SHP77 (cell line): ENCODE measurements at places on chromosomes 2 and 18.

DNA sequence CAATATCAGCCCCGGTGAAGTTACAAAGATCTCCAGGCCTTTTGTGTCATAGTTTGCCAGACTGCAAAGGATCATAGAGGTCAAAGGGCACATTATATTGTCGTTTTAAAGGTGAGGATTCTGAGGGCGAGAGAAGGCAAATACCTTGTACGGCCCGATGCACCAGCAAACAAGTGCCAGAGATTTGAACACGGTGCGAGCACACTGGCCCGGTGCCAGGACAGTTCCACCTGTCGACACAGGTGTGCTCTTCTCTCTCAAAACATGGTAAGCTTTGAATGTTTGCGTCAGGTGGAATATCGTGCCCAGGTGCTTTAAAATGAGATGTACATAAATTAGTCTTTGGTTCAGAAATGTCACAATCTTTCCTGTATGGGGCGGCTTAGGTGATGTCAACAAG lies 776.1 kb upstream of the ID2 start:
- peak; percentile 49 for DNase-seq

DNA sequence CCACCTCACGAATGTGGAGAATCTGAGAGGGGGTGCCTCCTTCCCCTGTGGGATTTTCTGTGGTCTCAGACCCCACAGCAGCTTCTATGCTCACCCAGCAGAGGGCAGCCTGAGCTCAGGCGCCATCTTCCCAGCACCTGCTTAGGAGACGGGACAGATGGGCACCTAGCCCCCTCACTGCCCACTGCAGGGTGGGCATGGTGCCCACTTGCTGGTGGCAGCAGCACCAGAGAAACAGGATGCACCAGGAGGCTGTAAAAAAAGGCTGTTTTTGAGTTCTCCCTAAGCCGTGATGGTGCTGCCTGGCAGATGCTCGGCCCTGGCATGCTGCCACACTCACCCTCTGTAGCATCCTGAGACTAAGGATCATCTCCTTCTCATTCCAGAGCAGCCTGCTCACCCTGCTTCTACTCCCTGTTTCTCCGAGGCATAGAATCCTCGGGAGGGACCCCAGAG lies 19.1 kb upstream of the SLC20A1 start:
- DNase-seq = peak; percentile 55

- DNase-seq = no peak
Observed at GRCh38 chr2:98145070-98145469, 58.1 kb downstream of the VWA3B start.

GRCh38 chr2:240946654-240947053 lies 40.5 kb downstream of the CROCC2 start:
- DNase-seq = no peak

GRCh38 chr2:26598336-26598995 lies 42.7 kb downstream of the CIB4 start:
- DNase-seq = no peak

DNA sequence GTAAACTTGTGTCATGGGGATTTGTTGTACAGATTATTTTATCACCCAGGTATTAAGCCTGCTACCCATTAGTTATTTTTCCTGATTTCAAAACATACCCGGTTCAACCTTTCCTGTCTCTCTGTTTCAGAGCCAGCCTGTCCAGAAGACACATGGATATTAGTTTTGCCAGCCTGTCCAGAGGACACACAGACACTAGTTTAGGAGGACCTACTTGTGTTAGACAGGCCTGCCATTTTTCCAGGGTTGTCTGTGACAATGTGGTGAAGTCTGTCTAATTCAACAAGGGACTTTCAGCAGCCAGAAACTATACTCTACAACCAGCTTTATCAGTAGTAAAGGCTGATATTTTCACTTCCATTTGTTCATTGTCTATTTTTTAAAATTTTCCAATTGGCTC lies 56.1 kb upstream of the DCC start:
- DNase-seq = no peak

DNA sequence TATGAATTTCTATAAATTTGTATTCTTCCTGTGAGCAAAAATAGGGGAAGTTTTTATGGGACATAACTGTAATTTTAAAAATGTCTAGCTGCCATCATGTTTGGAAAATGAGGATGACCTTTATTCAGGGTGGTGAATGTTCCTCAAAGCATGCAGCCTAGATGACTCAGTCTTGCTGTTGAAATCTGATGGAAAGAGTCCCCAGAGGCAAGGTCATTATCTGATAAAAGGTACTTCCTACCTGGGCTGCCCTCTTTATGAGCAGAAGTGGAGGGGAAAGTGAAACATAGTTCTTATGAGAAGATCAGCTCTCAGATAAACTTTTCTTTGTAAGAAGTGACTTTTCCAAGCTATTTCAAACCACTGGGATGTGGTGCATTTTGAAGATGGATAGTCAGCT lies 1144.7 kb upstream of the PIK3C3 start:
- DNase-seq = no peak

DNA sequence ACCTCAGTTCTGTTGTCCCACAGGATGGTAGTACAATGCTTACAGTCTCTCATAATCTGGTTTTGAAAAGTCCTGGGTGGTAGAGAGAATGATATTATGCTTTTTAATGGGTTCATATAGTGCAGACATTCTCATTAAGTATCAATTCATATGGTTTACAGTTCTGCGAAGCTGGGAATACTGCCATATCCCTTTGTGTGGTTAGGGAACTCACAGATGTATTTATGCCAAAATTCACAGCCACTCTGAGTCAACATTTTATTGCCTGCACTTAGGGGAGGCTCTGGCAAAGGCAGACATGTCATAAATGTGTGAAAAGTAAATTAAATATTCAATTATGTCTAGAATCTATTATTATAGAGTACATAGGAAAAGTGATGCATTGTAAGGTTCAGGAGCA lies 808.2 kb downstream of the SUCLG1 start:
- no peak for DNase-seq

- no peak for DNase-seq
Observed at GRCh38 chr18:63085611-63086010, 234.0 kb downstream of the BCL2 start.

DNA sequence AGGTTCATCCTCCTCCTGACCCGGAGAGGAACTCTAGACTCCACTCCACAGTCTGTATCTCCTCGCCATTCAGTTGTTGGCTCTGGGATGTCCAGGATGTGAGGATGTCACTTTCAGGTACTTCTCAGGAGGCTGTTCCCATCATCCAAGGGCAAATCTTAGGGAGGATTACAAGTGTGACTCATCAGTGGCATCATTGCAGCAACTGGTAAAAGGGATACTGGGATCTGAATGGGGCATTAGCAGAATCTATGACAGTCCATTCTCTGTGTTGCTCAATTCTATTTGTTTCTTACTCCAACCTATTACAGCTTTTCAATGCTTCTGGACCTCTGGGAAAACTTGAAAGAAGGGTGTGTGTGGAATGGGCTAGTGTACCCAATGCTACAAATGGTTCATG lies 81.5 kb upstream of the FN1 start:
- DNase-seq = no peak
